ENCODE measurements at places on chromosomes 1 and 21.

DNA sequence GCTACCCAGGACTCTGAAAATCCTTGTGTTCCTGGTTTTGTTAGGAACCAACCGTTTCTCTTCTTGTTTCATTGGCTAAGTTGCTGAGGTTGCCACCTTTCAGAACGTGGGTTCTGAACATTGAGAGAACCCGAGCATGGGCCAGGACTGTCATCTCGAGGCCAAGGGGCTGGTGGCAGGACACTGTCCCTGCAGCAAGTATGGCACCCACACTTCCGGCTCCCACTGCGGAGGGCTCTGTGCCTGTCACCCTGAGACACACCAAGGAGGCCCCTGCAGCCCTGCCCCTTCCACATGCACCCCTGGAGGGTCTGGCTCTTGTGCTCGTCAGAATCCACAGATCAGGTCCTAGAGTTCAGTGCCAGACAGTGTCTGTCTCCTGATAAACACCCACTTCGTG, 39.1 kb upstream of the LRRC3 start:
- DNase-seq, result peak; percentile 34

DNA sequence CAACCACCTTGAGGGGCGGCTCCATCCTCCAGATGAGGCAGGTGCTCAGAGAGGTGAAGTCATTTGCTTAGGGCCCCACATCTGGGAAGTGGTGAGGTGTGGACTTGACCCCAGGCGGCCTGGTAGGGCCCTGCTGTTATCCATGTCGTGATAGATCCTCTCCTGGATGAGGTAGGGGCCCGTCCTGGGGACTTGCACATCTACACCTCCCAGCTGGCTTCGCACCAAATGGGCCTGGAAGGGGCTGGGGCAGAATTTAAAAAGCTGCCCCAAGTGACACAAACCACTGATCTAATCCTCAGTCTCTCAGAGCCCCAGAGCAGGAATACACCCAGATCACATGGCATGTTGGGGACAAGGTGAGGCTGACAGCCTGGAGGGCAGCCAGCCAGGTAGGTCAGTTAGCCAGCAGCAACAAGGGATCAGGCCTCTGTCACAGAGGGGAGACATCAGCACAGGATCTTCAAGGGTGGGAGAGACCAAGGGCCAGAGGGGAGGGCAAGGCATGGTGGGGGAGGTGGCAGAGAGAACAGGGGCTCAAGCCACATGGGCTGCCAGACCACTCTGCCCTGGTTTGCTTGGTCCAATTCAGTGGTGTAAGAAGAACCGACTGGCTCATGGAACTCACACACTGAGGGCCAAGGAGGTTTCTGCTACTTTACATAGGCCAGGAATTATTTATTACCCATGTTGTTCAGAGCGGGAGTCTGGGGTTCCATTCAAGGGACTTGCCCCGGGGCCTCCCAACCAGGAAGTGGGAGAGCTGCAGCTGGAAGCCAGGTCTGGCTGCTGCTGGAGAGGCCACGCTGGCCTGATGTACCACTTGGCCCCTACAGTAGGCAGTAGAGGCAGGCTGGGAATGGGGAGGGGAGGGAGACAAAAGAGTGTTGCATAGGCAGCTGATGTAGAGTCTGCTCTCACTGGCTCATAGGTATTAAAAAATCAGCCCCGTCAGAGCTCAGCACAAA, 12.1 kb downstream of the LRP8 start:
- no peak for DNase-seq

- DNase-seq, result no peak
Observed at GRCh38 chr1:77739235-77739634, 20.4 kb downstream of the USP33 start.

- DNase-seq, result no peak
Observed at GRCh38 chr1:156371553-156372264, 2.7 kb downstream of the RHBG start.

GRCh38 chr21:42627527-42628289, 25.7 kb upstream of the PDE9A start:
- no peak for DNase-seq

All from SJSA1 (cell line).